ENCODE measurements at places on chromosomes 3 and 15. TPM values are rescaled to one million over a fixed set of nuclear protein-coding genes. Genes with fewer than 3 reads are reported as not detected.

DUOX1 gene
- total RNA-seq, result not detected

GRCh38 chr3:186931532-186932280 is 1.4 kb downstream of the ST6GAL1 start:
- peaks cover 25% of the 10 kb centered on the region for H3K36me3 ChIP-seq
- peaks cover 51% of the 10 kb centered on the region for H3K4me1 ChIP-seq
- H3K4me3 ChIP-seq, result peak overlapping the region; percentile 96
- peak; percentile 75 for DNase-seq
- H3K27ac ChIP-seq, result peak overlapping the region; percentile 91

CYP1A1 gene
- total RNA-seq, result 3.2 TPM

DNA sequence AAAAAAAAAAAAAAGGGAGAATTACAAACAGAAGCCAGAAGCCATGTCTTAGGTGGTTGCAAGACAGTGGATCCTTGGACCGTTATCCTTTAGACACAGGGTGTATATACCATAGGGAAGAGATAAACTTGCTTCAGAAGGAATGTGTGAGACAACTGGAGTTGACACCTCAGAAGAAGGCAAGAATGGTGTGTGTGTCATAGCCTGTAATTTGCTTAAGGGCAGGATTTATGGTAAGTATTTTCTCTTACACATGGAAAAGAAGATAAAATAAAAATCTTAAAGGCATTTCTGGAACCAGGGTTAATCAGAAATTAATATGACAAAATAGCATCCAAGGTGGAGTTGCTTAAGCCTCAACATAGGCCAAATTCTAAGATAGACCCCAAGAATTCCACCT is 19.3 kb upstream of the DNAJC19 start:
- no peak overlapping the region for H3K4me3 ChIP-seq
- peaks cover 5% of the 10 kb centered on the region for H3K27me3 ChIP-seq
- no peak overlapping the region for H3K27ac ChIP-seq
- H3K36me3 ChIP-seq, result no peaks in the 10 kb centered on the region
- H3K4me1 ChIP-seq, result no peaks in the 10 kb centered on the region
- DNase-seq, result no peak

DNA sequence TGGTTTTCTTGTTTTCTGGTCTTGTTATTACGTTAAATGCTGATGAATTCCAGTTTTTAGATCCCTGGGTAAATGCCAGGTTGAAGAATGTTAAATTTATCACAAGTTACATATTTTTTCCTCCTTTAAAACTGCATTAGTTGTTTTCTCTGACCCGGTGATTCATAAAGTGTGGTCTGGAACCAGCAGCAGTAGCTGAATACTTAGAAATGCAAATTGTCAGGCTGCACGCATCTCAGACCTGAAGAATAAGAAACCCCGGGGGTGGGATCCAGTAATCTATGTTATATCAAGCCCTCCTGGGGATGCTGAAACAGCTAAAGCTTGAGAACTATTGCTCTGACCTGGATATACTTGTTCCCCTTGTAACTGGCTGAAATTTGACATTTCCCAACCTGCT is 69.1 kb downstream of the PEX5L start:
- H3K4me3 ChIP-seq, result peak overlapping the region; percentile 3
- no peaks in the 10 kb centered on the region for H3K4me1 ChIP-seq
- no peak for DNase-seq

GRCh38 chr3:52404391-52404790 is 40.5 kb downstream of the SEMA3G start:
- peaks cover 24% of the 10 kb centered on the region for H3K4me1 ChIP-seq
- H3K4me3 ChIP-seq, result no peak overlapping the region
- H3K27ac ChIP-seq, result no peak overlapping the region
- no peaks in the 10 kb centered on the region for H3K27me3 ChIP-seq
- peak; percentile 8 for DNase-seq
- peaks cover 7% of the 10 kb centered on the region for H3K36me3 ChIP-seq

DNA sequence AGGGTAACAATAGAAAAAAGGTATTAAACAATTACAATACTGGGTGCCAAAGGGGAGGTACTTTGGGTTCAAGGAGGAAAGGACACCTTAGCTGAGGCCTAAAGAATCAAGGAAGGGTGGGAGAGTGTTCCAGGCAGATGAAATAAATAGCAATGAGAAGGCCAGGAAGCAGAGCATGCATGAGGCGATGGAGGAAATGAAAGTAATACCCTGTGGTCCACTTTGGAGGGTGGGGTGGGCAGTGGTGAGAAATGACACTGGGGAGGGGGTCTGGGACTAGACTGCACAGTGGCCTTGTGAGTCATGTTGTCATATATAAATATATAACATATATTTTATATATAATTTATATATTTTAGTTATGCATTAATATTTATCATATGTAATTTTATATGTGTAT is 55.9 kb downstream of the BHLHE40 start:
- no peaks in the 10 kb centered on the region for H3K27me3 ChIP-seq
- peaks cover 70% of the 10 kb centered on the region for H3K4me1 ChIP-seq
- H3K36me3 ChIP-seq, result peaks cover 5% of the 10 kb centered on the region
- H3K27ac ChIP-seq, result peak overlapping the region; percentile 99
- H3K4me3 ChIP-seq, result peak overlapping the region; percentile 75

CORO2B gene
- total RNA-seq, result not detected

GRCh38 chr3:166860217-166860616 is 519.9 kb downstream of the ZBBX start:
- H3K4me1 ChIP-seq, result no peaks in the 10 kb centered on the region
- H3K27me3 ChIP-seq, result no peaks in the 10 kb centered on the region
- DNase-seq, result no peak
- no peak overlapping the region for H3K27ac ChIP-seq

GRCh38 chr15:63918317-63918672 is 84.5 kb upstream of the HERC1 start:
- H3K36me3 ChIP-seq, result no peaks in the 10 kb centered on the region
- H3K4me3 ChIP-seq, result no peak overlapping the region
- H3K27me3 ChIP-seq, result no peaks in the 10 kb centered on the region
- no peak for DNase-seq
- H3K4me1 ChIP-seq, result peaks cover 18% of the 10 kb centered on the region

GRCh38 chr15:90266061-90266431 is 574 bp downstream of the NGRN start:
- H3K4me1 ChIP-seq, result peaks cover 37% of the 10 kb centered on the region
- H3K36me3 ChIP-seq, result peaks cover 23% of the 10 kb centered on the region
- H3K4me3 ChIP-seq, result peak overlapping the region; percentile 98
- peak overlapping the region; percentile 96 for H3K27ac ChIP-seq

TNNC1 gene
- not detected for total RNA-seq

DNA sequence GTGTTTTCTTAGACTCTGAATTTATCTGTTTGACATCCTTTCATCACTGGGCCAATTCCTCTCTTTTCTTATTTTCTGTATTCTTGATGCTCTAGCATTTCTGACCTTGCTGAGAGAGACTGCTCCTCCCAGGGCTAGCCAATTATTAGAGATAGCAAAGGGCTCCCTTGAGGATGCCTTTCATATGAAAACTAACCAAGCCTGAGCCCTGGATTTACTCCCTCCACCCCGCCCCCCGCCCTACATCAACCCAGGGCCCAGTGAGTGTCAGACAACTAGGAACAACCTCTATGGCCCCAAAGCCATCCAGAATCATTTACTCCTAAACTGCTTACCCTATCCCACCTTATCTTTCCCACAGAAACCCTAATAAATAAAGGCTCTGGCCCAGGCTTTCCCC is 69.7 kb upstream of the LARS2 start:
- H3K36me3 ChIP-seq, result no peaks in the 10 kb centered on the region
- DNase-seq, result no peak
- no peaks in the 10 kb centered on the region for H3K4me1 ChIP-seq
- H3K27ac ChIP-seq, result no peak overlapping the region

GRCh38 chr15:34266751-34267150 is 41.9 kb downstream of the EMC4 start:
- no peaks in the 10 kb centered on the region for H3K27me3 ChIP-seq
- no peak overlapping the region for H3K4me3 ChIP-seq
- H3K36me3 ChIP-seq, result peaks cover 5% of the 10 kb centered on the region
- DNase-seq, result no peak
- no peak overlapping the region for H3K27ac ChIP-seq
- H3K4me1 ChIP-seq, result peaks cover 5% of the 10 kb centered on the region

LDHAL6B gene
- total RNA-seq, result not detected

GRCh38 chr3:145326666-145327065 is 834.3 kb downstream of the PLOD2 start:
- no peaks in the 10 kb centered on the region for H3K27me3 ChIP-seq
- DNase-seq, result no peak

DNA sequence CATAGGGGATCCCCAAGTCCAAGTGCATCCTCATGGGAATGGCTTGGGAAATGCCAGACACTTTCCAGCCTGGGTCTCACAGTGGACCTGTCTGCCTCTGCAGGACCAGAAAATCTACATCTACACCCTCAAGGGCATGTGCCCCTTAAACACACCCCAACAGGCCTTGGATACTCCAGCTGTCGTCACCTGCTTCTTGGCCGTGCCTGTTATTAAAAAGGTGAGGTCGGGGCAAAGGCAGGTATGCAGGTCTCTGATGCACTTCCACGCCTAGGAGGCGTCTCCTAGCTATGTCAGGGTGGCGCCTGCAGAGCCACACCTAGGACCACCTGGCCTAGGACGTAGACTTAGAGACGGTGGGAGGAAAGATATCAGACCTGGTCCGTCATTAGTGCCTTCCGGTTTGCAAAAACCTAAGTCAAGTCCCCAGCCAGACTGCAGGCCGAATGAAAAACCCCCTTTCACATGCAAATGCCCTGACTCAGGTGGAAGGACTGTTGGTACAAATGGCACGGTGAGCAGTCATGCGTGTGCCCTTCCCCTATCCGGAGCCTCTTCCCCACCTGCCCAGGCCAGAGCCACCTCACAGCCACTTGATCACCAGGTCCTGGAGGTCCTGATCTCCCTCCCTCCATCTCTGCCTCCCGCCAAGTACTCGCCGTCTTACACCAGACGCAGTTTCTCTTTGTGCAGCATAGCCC is 143.5 kb downstream of the LRRK1 start:
- no peaks in the 10 kb centered on the region for H3K27me3 ChIP-seq
- no peak for DNase-seq

DNA sequence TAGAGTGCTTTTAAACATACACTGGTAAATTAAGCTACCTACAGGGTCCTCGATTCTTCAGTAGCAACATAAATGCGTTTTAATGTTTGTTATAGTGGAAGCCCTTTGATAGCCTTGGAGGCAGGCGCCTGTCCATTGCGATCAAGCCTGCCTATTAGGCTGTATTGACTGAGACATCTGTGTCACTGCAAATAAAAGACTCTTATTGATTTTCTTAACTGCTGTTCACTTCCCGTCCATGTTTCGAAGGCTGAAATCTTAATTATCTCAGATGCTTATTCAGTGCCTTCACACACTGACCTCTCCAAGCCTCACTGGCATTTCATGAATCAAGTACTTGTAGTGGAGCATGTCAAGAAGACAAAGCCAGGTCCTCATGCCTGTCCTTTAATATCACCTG is 51.1 kb downstream of the MAP2K5 start:
- H3K36me3 ChIP-seq, result peaks cover 3% of the 10 kb centered on the region
- H3K4me1 ChIP-seq, result no peaks in the 10 kb centered on the region

Measured in natural killer cell treated with Interleukin-12 subunit alpha and Interleukin-12 subunit beta and Interleukin-15 and Interleukin-18, amount 100 ng/mL, for 72 hours (primary cell).